ENCODE measurements at places on chromosomes 1 and 21.

- no peak for DNase-seq
Observed at GRCh38 chr1:155424091-155424490, 103.4 kb downstream of the RUSC1 start.

DNA sequence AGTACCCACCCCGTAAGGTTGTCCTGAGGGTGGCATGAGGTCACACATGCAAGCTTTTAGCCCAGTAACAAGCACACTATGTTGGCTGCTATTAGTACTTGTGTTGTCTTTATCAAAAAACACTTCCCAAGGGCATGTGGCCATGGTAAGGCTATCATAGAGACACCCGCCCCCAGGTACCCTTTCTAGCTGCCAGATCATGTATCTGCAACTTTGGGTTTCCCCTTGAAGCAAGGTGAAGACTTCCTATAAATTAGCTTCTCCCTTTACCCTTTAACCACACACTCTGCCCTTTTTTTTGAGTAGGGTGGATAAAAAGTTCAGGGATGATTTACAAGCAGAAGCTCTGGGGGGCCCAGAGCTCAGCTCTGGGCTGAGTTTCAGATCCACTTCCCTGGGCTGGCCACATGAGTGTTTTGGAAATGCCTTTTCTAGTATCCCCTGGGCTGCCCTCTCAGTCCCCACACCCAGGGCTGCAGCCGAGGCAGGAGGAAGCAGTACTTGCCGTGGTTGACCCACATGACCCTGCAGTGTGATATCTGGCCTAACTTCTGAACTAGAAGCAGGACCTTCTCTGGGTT is 2.0 kb downstream of the ZDHHC18 start:
- no peak for DNase-seq

- no peak for DNase-seq
Observed at GRCh38 chr1:93675271-93675670, 6.4 kb downstream of the BCAR3 start.

- DNase-seq: peak; percentile 94
Observed at GRCh38 chr21:33441489-33442477, 38.0 kb downstream of the TMEM50B start.

DNA sequence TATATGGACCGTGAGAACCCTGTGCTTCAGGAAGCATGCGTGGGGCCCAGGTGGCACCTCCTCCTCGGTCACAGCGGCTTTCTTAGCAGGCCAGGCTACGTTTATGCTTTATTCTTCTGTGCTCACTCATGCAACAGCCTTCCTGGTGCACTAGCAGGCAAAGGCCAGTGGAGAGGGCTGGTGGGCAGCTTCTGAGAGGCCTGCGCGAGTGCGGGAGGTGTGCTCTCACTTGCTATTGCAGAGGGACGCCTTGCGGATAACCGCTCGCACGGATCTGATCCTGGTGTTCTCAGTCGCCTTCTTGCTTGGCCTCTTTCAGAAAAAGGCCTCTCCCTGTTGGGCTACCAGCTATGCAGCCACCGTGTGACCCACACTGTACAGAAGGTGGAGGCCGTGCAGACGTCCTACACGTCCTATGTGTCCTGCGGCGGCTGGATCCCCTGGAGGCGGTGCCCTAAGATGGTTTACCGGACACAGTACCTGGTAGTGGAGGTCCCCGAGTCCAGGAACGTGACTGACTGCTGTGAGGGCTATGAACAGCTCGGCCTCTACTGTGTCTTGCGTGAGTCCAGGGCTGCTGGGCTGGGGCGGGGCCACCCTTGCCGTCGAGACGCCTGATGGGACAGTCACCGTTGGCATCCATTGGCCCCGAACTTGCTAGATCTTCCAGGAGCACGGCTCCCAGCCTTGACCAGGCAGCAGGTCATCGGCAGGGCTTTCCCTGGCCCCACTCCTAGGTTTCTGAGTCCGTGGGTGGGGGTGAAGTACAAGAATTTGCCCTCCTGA is 4.8 kb downstream of the UMODL1 start:
- DNase-seq: no peak

- no peak for DNase-seq
Observed at GRCh38 chr1:25572107-25572506, 28.7 kb downstream of the LDLRAP1 start.

- DNase-seq: no peak
Observed at GRCh38 chr1:35708441-35708921, 10.2 kb downstream of the C1orf216 start.

GRCh38 chr21:38433471-38433870 is 64.8 kb downstream of the ERG start:
- no peak for DNase-seq

DNA sequence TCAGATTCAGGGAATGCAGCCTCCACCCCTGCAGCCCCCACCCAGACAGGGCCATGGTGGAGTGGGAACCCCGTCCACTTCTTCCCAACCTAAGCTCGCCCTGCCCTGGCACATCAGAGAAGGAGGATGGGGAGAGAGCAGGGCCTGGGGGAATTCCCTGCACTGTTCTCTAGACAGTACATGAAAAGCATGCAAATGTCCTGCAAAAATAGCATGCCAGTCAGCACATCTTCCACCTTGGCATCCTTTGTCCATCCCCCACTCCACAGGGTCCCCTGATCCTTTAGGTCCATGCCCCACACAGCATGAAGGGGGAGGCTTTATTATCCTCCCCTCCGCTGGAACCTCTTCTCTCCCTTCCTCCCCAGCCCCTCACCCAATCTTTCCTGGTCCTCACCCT is 35.0 kb upstream of the RD3 start:
- no peak for DNase-seq

DNA sequence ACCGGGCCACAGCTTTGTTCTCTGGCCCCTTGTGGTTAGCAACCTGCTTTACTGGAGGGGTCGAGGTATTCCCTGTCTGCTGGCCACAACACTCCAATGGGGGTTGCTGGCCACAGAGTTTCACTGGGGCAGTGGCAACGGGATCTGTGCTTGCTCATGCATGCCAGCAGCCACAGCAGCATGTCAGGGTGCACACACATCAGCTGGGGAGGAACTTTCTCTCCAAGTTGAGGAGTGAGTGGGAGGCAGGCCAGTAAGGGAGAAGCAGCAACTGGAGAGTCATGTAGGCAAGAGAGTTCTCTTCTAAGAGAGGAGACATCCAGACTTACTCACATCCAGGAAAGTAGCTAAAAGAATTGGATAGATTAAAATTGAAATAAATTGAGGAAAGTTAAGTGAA is 38.0 kb downstream of the SAMD13 start:
- DNase-seq: peak; percentile 12

GRCh38 chr1:153355445-153356071 is 2.1 kb upstream of the S100A9 start:
- no peak for DNase-seq

DNA sequence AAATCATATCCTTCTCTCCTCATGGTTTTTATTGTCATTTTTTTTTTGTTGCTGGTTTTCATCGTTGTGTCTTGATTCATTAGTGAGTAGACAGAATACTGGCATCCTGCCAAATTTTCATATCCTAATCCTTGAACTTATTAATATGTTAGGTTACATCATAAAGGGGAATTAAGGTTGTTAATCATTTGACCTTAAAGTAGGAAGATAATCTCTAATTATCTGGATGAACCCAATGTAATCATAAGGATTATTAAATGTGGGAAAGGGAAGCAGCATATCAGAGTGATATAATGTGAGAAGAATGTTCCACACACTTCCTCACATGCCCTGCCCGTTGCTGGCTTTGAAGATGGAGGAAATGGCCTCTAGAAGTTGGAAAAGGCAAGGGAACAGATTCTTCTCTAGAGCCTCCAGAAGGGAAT is 299.7 kb downstream of the HMCN1 start:
- DNase-seq: peak; percentile 49

GRCh38 chr1:10819198-10819901 is 22.9 kb upstream of the CASZ1 start:
- no peak for DNase-seq
